ENCODE measurements at places on chromosomes 3 and 15.

DNA sequence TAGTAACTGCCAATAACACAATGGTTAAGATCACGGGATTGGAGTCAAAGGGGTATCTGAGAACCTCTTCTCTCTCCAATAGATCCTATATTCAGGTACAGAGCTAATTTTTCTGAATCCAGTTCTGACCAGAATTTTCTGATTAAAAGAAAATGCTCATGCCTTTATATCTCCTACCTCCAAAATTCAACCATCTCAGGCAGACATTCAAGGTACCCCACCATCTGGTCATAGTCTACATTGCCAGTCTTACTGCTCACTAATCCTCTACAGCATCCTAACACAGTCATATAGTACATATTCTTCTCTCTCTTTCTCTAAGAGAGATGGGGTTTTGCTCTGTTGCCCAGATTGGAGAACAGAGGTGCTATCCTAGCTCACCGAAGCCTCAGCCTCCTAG is 59.1 kb downstream of the LSAMP start:
- no peak for DNase-seq

GRCh38 chr15:58734859-58735258 is 14.6 kb downstream of the ADAM10 start:
- DNase-seq = no peak

DNA sequence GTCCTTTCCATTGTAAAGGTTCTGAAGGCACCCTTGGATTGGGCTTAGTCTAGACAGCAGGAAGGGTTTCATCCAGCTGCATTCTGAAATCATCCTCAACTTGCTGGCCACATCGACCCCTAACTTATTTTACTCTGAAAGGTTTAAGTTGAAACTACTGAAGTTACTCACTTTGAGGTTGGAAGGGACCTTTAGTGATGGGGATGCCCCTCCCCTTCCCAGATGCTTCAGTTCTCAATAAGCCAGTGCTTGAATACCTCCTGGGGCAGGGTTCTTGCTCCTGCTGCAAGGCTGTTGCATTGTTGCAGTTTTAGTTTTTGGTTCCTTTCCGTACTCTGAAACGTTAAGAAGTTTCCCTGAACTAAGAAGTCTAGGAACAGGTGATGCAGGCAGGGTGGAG is 26.4 kb downstream of the FGD5 start:
- DNase-seq = no peak

DNA sequence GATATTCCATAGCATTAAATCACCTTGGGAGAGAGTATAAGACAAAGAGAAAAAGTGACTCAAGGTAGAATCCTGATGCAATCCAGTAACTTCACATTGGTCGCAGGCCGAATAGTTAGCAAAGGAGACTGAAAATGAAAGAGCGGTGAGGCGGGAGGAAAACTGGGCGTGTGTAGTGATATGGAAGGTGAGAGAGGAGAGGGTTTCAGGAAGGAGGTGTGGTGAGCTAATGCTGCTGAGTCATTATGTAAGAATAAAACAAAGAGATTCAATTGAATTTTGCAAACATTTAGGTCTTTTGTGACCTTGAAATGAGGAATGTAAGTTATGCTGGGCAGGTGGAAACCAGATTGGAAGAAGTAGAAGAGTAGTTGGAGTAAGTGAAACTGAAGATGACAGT is 235.3 kb downstream of the C3orf38 start:
- DNase-seq = no peak

DNA sequence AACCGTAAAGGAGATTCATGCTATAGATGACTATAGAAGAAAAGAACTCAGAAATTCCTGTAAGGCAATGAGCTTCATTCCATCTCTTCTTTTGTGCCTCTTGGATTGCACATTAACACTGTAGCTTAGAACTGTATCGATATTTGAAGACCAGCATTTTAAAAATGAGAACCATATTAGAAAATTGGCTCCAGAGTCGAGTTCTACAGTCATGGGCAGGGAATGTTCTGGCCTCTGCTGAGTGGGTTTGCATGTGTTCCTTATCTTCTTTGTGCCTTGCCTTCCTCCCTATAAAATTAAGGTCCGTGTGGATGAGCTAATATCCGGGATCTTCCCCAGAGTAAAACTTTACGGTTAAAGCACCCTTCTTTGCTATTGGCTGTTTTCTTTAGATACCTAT is 77.4 kb upstream of the PLCL2 start:
- DNase-seq = no peak

- DNase-seq = no peak
Observed at GRCh38 chr3:186162221-186162620, 53.3 kb upstream of the ETV5 start.

GRCh38 chr3:27209617-27210264 is 159.4 kb downstream of the NEK10 start:
- no peak for DNase-seq

DNA sequence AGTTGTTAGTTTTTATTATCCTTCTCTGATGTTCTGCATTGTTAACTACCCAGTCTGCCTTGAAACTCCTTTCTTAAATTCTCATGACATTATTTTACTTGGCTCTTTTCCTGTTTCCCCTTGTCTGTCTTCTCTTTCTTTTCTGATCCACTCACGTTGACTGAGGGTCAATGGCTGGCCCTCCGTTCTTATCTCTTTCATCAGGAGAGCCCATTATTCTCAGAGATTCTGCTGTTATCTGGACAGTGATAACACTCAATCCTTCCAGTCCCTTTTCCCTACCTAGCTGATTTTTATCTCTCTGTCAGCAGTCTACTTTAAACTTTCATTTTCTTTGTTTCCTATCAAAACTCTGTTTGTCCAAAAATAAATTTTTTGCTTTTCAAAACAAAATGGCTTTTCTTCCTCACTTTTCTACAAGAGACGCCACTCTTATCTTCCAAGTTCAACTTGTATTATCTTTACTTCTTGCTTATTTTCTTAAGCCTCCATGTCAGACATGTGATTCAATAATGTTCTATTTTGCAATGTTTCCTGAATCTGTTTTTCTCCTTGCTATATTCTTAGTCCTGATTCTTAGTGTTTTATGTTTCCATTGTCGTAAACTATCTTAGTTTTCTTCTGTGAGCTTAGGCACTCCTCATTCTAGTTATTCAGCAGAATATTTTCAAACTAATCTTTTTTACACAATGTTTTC is 120.2 kb downstream of the NEDD4 start:
- no peak for DNase-seq

- DNase-seq = no peak
Observed at GRCh38 chr3:50523279-50523811, 19.9 kb upstream of the CACNA2D2 start.

DNA sequence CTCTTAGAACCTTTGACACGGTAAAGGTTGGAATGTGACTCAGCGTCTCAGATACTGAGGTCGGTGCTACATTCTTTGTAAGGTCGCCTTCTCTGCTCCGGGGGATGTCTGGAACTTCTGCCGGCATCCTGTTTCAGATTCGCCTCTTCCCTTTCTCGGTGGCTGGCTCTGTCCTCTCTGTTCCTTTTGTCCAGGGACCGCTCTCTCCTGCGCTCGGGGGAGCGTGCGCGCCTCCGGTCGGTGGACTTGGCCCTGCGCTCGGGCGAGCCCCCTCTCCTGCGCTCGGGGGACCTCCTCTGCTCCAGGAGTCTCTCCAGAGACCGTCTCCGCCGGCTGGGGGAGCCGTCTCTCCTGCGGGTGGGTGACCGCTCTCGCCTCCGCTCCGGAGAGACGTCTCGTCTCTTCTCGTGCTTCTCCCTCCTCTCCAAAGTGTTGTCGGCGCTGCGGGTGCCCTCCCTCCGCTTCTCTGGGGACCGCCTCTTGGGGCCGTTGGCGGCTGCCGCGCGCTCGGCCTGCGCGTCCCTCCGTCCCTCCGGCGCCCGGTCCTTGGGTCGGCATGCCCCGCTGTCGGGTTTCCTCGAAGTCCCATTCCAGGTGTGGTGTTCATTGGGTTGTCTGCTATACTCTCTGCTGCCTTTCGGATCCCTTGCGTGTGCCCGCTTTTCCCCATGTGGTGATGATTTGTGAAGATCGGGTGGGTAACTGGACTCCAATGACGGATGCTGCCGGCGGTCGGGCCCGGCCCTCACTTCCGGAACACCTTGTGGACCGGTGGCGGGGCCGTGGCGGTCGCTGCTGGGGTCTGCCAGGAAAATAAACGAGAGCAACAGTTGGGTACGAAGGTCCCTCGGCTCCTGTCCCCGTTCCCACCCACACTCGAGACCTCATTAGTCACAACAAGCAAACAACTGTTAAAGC is 668.8 kb upstream of the ADAMTS9 start:
- DNase-seq = no peak

DNA sequence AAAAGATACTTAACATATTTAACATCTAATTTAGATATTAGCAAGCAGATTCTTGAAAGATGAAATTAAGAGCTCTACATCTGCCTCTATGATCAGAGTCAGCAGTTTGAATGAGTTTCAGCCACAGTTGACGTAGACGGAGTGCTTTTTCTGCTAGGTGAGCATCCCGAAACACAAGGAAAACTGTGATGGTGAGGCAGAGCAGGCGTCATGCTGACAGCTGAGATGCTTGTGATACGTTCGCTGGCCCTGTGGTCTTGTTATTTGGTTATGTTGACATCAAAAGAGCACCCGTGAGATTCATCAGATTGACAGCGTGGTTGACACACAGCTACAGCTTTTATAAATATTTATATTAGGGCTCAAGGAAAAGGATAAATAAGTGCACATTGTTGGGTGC is 19.6 kb upstream of the GOLGA8B start:
- DNase-seq = no peak

GRCh38 chr3:45943207-45943846 is at the start of gene CXCR6:
Gene CXCR6 (plus strand): TSS chr3:45943464. CDS start chr3:45946482, 3,018 bp downstream.
- DNase-seq = no peak

- DNase-seq = no peak
Observed at GRCh38 chr15:98823012-98823458, 174.7 kb downstream of the IGF1R start.

DNA sequence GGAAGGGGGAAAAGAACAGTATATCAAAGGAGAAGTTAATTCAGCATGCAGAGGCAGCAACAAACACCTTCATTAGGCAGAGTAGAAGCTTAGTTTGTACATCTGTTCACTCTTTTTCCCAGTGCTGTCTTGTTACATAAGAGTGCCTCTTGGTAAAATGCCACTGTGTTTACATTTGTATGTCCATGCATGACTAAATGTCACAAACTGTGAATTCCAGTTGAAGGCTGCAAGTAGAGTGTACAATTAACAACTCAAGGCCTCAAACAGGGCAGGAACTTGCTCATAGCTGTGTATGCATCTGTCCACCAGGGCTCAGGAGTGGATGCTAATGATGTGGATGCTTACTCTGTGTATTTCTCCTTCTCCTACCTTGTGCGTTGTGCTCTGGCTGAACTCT is 214.2 kb upstream of the TPM1 start:
- no peak for DNase-seq

DNA sequence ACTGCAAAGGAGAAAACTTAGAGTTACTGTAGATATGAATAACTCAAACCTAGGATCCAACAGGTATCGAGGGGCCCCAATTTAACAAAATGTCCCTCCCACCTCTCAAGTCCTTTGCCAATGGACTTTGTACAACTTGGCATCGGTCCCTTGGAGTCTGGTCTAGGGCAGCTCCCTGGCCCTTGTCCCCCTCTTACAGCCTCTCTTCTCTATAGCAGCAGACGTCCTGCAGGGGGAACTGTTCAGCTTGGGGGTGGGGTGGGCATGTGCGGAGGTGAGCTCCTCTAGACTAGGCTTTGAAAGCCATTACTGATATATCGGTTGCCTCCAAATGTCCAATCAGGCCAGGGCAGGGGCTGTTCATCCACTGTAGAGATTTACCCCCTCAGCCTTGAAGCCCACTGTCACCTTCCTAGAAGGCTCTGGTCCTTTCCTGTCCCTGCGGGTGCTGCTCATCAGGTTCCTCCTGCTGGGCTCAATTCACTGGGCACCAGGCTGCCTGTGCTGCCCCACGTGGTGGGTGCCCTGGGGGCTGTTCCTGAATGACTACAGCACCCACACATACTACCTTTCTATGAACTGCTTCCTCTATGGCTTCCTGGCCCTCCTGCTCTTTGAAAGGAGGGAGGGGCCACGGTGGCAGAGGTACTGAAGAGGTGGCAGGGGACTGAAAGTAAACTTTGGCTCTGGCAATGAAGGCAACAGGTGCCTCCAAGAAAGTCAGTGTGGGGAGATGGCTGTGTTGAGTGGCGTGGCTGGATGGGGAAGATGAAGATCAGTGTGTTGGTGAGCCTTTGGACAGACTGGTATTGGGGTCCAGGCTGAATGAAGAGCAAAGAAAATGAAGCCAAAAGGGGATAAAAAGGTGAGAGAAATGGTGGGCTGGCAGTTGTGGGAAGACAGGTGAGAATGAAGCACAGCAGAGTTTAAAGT is 78.8 kb upstream of the MEX3B start:
- DNase-seq = no peak

DNA sequence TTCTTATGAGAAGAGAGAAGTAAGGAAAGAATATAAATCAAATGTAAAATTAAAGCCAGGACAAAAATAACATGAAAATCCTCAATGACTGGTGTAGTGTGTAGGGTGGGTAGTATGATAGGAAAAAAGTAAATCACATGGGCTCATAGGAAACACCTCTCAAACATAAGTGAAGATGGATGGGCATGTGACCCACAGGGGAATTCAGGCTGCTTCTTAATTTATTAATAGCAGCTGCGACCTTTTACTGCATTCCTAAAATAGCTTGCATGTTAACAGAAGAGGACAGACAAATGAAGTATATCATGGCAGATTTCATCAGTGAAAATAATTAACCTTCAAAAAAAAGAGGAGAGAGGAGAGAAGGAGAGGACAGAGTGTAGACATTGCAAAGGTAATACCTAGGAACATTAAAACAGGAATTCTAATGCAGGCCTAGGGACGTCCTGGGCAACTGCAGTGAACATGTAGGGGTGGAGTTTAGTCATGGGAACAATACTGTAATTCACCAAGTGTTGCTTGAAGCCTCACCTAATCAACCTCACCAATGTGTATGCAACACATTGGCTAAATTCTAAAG is 132.9 kb downstream of the KCNMB2 start:
- no peak for DNase-seq

- no peak for DNase-seq
Observed at GRCh38 chr3:96779810-96780209, 34.6 kb upstream of the EPHA6 start.

- no peak for DNase-seq
Observed at GRCh38 chr15:38961931-38962330, 397.3 kb upstream of the RASGRP1 start.
